ENCODE measurements at places on chromosomes 3 and 15.
A peak's percentile ranks its signal among the peaks of the same experiment; 100 is the strongest.

DNA sequence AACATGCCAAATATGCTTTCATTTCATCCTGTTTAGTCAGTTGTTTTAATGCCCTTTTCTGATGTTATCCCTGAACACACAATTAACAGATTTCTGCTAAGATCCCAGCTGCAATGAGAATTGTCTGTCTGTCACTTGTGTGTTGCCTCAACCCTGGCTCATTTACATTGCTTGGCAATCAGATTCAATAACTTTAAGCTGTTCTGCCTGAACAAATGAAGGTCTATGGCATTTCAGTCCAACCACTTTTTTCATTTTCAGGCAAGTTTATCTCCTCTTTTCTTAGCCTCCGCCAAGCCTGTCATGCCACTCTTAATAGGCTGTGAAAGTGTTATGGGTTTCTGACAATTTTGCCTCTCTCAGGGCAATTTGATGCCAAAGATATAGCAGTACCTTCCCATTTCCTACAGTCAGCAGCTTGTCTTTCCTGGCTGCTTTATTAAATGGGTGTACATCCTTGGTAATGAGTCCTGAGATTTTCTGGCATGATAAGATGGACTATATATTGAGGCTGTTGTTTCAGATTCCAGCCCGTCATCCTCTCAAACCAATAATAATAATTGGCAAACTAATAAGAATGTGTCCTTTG lies 68.7 kb upstream of the ADAMTS9 start:
- DNase-seq, result no peak

- DNase-seq, result no peak
These were observed 204.6 kb downstream of the LRRC3B start for GRCh38 chr3:26827169-26827568.

- no peak for DNase-seq
These were observed 155.9 kb upstream of the TBL1XR1 start for GRCh38 chr3:177353140-177353539.

DNA sequence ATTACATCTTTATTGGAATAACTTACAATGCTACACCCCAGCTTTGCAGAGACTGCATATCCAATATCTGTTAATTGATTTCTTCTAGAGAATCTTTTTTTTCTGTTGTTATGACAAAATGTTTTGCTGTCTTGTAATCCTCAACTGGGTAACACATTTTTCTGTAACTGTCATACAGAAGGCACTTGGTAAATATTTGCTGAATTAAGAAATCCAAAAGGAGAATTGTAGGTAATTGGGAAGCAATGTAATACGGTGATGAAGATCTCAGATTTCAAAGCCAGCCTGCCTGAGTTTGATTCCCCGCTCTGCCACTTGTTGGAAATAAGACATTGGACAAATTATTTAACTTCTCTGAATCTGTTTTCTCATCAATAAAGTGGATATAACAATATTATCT lies 169.1 kb downstream of the WDR72 start:
- no peak for DNase-seq

DNA sequence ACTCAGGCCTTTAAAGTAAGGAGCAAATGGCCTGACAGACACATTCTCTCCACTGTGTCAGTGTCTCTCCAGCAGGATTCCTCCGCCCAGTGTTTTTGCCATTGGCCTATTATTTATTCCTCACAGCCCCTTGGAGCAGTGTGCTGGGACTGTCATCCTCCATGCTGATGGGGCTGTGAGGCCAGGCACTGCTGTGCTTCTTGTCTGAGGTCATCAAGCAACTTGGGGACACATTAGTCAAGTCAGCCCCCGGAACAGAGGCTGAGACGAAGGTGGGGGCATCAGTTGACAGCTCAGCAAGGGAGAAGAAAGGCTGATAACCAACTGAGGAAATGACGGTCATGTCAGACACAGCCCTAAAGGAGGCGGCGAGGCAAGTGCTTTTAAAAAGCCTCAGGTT lies 67.4 kb downstream of the XXYLT1 start:
- DNase-seq, result no peak

DNA sequence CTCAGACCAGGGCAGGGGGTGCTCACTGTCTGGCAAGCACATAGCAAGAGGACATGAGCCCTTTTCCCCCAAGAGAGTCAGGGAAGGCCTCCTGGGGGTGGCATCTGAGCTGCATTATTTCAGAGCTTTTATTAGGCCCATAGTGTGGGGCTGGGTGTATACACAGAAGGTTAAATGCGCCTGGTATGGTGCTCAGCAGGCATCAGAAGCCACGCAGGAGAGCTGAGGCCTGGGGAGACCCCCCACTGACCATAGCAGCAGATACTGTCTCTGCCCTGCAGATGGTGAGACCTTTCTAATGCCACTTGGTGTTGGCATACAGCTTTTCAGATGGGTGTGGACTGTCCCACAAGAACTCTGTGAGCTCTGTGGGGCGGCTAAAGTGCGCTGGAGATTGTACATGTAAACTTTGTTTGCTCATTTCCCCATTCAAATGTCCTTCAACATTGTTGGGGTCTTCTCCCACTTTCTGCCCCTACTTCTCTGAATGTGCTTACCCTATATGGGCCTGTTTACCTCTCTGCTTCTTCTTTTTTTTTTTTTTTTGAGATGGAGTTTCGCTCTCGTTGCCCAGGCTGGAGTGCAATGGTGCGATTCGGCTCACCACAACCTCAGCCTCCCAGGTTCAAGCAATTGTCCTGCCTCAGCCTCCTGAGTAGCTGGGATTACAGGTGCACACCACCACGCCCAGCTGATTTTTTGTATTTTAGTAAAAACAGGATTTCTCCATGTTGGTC lies 62.2 kb downstream of the CDC25A start:
- DNase-seq, result no peak

GRCh38 chr3:180278583-180279188 lies 241.9 kb upstream of the PEX5L start:
- no peak for DNase-seq

DNA sequence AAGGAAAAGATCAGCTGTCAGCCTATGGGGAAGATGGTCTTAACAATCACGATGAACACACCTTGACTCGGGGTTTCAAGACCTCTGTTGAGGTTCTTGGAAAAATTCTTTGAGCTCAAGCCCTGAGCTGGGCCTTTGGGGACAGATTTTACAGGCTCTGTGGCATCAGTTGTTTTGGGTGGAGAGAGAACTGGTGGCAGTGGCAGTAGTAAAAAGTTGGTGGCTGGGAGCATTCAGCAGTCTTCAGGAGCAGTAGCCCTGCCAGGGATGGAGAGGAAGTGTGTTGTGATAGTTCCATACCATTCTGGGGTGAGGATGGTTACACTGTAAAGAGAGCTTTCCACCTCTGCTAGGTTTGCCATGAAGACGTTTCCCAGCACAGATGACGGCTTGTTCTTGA lies 4.9 kb upstream of the KY start:
- DNase-seq, result no peak

DNA sequence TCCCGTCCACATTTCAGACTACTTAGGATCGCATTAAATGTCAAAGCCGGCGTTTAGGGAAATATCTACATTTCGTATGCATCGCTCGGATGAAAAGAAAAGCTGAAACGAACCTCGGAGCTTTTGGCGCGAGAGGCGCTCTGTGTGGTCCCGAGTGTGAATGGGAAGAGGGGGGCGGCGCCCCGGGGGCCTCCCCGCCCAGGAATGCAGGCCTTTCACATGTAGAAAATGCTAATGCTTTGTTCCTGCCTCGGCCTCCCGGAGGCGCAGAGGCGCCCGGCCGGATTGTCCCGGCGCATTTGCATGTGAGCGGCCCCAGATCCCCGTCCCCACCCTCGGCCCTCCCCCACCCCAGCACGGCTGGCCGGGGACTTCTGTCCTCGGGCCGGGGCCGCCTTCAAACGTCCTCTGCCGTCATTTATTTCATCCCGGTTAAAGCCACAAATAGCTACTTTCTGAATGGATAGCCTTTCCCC lies 37.0 kb upstream of the TRIM71 start:
- peak; percentile 57 for DNase-seq

DNA sequence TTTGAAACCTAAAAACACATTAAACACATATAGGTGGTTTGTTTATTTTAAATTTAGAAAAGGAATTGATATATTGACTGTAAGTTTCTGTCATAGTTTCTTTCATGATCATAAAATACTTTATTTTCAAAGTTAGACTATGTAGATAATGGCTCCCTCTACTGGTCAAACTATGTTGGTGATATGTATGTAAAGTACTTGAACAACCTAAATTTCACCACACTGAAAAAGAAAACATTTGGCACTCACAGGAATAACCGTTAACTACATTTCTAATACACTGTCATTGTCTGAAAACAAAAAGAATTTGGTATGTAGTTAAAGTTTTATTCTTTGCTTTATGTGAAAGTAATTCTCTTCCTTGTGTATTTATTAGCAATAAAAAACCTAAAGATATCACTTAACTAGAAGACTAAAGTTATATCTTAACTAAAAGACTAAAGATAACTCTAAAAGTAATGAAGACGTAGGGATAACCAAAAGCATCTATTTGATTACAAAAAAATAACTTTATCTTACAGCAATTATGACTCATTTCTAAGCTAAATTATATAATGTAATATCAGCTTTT lies 427.5 kb downstream of the VGLL3 start:
- DNase-seq, result peak; percentile 43

GRCh38 chr15:41408234-41408641 lies 5.9 kb upstream of the NDUFAF1 start:
- no peak for DNase-seq

DNA sequence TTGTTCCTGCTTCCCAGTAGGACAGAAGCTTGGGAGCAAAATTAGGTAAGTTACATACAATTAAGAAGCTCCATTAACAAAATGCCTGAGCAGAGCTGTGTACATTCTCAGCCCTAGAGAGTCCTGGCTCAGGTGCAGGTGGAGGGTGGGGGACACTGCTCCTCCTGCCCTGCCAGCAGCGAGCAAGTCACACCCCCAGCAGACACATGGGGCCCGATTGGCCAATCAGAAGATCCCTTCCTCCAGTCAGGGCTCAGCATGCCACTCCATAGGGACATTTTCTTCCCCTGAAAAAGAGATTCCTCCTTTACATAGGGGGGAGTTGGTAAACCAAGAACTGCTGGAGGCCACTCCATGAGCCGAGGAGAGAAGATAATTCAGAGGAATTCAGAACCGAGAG lies 62.1 kb downstream of the PLXNA1 start:
- peak; percentile 51 for DNase-seq

DNA sequence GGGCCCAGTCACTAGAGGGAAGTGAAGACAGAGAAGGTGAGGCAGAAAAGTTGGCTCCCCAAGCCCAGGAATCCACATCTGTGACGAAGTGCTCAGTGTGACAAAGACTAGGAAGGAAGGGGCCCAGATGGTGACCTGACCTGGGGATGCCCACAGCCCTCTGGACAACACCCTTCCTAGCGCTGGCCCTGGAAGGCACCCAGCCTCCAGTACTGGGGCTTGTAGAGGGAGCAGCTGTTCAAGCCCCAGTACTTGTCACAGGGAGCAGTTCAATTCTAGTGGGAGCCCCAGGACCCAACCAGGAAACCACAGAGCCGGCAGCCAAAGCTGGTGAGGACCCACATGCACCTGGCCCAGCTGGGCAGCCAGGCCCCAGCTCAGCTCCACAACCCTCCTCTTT lies 190.8 kb downstream of the XXYLT1 start:
- no peak for DNase-seq

DNA sequence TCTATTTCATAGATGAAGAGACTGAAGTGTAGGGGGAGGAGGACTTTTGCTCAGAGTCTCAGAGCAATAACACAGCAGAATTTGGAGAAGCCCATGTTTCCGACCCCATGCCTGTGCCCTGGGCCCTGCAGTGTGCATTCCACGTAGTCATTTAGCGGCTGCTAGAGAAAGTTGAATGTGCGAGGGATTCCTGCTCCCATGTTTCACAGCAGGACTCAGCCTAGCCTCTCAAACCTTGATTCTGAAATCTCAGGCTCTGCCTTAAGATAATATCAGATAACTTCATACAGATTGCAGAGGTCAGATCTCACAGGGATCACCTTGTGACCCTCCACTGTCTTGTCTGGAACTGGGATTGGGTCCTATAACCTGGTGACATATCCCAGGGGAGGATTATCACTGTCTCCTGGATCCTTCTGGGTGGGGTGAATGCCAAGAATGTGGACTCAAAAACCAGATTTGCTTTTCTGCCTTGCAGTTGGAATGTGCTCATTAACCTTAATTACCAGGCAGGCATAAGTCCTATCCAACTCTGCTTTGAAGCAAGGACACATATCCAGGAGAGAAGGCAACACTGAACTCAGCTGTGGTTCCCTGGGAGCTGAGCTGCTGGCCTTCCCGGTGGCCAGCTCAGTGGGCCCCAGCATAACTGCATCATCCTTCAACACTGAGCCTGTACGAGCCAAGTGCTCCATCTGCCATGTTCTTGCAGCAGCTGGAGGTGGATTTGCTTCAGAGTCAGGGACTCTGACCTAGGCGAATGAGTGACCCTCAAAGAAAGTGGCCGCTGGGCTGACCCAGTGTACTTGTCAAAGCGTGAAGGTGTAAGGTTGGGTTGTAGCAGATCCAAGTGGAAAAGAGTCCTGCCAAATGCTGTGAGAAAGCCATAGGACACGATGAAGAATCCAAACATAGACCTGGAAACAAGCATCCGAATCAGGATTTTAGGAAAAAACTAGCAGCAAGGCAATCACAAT lies 43.0 kb downstream of the CTXND1 start:
- no peak for DNase-seq

- no peak for DNase-seq
These were observed 975.5 kb upstream of the CFAP20DC start for GRCh38 chr3:60025096-60026050.

DNA sequence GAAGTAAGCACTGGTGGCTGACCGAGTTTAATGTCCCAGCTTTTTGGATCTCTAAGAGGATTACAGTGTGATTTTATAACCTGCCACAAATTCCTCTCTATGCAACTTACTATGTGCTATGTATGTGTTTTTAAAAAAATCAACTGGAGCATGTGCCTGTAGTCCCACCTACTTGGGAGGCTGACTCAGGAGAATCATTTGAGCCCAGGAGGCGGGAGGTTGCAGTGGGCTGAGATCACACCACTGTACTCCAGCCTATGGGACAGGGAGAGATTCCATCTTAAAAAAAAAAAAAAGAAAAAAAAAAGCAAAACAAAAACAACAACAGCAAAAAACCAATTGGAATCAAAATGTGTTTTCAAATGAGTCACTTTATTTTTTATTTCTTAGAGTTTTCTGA lies 29.6 kb downstream of the DUT start:
- no peak for DNase-seq

- DNase-seq, result no peak
These were observed 351.0 kb downstream of the MCTP2 start for GRCh38 chr15:94582368-94582767.

DNA sequence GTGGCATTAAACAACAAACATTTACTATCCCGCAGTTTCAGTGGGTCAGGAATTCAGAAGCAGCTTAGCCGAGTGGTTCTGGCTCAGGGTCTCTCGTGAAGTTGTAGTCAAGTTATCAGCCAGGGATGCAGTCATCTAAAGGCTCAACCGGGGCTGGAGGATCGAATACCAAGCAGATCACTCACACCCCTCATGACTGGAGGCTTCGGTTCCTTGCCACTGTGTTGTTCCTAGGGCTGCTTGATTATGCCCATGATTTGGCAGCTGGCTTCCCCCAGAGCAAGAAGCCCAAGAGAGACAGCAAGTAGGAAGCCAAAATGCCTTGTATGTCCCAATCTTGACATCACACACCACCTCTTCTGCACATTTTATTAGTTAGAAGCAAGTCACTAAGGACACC lies 33.9 kb upstream of the CDCP1 start:
- DNase-seq, result no peak

Data from SHP77 (cell line).